NCI-H524 (cell line): ENCODE measurements at places on chromosomes 3 and 15.

DNA sequence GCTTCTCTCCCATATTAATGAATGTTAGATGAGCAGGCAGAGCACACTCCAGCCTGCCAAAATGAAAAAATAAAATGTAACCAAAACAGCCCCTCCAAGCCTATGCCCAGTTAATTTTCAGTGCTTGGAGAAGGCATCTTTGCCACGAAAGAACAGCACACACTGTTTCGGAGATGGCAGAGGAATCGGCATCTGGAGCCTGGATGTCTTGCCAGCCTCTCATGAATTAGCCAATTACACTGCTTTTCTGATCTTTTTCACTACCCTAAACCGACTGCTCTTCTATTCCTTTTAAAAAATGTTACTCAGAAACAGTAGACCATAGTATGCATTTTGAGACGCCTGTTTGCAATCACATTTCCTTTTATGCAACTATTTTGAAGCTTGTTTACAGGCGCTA is 249.6 kb downstream of the TLE3 start:
- no peak for DNase-seq

GRCh38 chr3:187352581-187353575 is 15.3 kb upstream of the RTP4 start:
- no peak for DNase-seq

DNA sequence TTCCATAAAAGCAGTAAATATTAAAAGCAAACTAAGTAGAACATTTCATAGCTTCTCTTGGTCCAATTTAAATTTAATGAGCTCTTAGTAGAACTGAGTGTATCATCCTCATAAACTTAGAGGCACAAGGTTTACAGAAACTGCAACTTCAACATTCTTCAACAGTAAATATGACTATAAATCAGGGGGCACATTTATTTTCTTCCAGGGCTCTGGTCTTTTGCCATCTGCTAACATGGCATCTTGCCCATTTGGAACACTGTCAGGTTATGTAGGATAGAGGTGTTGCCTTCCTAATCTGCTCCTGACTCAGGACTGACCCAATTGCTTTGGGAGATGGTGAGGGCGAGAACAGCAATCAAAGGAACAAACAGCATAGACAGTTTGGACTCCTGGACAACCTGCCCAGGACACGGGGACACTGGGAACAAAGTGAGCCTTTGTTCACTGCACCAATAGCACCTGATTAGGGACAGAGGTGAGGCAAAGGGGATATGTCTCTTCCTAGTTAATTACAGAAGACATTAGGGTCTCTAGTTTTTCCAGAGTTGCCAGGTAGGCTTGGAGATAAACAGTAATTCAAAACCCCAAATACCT is 610.2 kb upstream of the ROBO2 start:
- peak; percentile 86 for DNase-seq

- DNase-seq = peak; percentile 81
These were observed 315.7 kb upstream of the PROK2 start for GRCh38 chr3:72100601-72101187.

- no peak for DNase-seq
These were observed 194.3 kb downstream of the FNDC3B start for GRCh38 chr3:172233474-172234277.
